ENCODE measurements at places on chromosomes 16 and 17. TPM values are rescaled to one million over a fixed set of nuclear protein-coding genes. Genes with fewer than 3 reads are reported as not detected.

The CCL5 gene
- 2.2 TPM for total RNA-seq

The C16orf89 gene
- 1.5 TPM for total RNA-seq

The ZG16B gene
- total RNA-seq, result 28.3 TPM

DNA sequence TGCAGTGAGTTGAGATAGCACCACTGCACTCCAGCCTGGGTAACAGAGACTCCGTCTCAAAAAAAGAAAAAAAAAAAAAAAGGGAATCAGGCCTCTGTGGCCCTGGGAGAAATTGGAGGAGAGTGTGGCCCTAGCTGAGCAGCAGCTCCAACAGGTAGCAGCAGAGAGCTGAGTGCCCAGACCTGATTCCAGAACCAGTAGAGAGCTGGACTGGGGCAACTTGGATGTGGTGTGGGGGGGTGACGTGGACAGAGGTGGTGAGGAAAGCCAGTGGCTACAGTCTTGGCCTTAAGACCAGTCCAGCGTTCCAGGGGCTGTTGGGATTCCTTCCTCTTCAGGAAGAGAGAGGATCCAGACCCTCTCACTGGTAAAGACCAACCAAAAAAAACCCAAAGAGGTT is 1.7 kb downstream of the HSPB9 start:
- H3K27ac ChIP-seq, result no peak overlapping the region
- H3K4me3 ChIP-seq, result no peak overlapping the region
- no peaks in the 10 kb centered on the region for H3K27me3 ChIP-seq

GRCh38 chr17:40608061-40608581 is 39.5 kb downstream of the SMARCE1 start:
- H3K27ac ChIP-seq, result no peak overlapping the region
- H3K4me3 ChIP-seq, result no peak overlapping the region
- H3K27me3 ChIP-seq, result no peaks in the 10 kb centered on the region

DNA sequence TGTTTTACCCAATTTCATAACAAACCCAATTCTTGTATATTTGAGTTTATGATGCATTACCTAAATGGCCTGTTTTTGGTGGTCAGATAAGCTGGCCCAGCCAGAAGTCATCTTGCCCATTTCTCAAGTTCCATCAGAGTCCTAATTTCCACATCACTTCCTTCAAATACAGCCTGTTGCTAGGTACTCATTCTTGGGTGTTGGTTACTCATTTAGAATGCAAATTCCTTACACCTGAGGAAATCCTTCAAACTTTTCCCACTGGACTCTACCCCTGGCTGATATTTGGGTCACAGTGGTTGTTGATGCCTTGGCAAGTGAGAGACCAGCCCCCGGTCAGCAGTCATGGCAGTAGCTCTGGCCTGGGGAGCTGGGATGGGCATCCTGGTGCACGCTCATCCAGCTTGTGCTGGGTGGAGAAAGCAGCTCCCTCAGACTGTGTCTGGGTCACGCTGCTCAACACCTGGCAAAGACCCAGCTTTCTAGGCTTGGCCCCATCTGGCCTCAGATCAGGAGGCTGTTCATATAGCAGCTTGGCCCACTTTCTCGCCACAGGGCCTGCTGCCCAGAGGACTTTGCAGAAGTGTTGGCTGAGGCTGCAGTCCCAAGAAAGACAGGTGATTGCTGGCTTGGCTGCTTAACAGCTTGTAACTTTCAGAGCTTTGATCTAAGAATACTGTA is 25.8 kb downstream of the WSB1 start:
- no peak overlapping the region for H3K4me3 ChIP-seq
- peaks cover 57% of the 10 kb centered on the region for H3K4me1 ChIP-seq
- peaks cover 6% of the 10 kb centered on the region for H3K36me3 ChIP-seq
- H3K27me3 ChIP-seq, result no peaks in the 10 kb centered on the region
- peak; percentile 68 for DNase-seq

- H3K27ac ChIP-seq, result peak overlapping the region; percentile 96
- peak overlapping the region; percentile 91 for H3K4me3 ChIP-seq
- no peaks in the 10 kb centered on the region for H3K36me3 ChIP-seq
Observed at GRCh38 chr17:44502598-44503146, 534 bp downstream of the GPATCH8 start.

DNA sequence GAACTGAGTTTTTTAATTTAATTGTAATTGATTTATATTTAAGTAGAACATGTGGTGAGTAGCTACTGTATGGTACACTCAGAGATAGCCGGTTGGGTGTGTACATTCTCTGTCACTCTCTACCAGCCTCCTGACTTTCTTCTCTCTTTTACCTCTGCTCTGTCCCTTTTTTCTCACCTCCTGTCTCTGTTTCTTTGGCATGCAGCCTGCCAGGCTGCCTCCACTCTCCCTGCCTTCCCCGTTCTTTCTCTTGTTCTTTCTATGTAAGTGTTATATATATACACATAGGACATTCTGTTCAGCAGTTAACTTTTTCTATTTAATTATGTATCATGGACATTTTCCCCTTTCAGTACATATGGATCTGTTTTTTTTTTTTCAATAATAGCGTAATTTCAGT is 50.8 kb downstream of the MRTFB start:
- H3K27ac ChIP-seq, result no peak overlapping the region
- H3K36me3 ChIP-seq, result no peaks in the 10 kb centered on the region
- no peak overlapping the region for H3K4me3 ChIP-seq
- DNase-seq, result no peak

DNA sequence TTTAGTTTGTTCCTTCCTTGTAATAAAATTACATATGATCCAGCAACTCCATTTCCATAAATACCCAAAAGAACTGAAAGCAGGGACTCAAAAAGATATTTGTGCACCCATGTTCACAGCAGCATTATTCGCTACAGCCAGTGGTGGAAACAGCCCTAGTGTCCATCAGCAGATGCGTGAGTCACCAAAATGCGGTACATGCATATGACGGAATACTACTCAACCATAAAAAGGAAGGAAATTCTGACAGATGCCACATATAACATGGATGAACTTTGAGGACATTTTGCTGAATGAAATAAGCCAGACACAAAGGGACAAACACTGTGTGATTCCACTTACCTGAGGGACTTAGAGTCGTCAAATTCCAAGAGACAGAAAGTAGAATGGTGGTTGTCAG is 9.1 kb upstream of the SLC47A2 start:
- no peaks in the 10 kb centered on the region for H3K27me3 ChIP-seq
- H3K4me3 ChIP-seq, result no peak overlapping the region
- no peak for DNase-seq
- no peaks in the 10 kb centered on the region for H3K36me3 ChIP-seq
- peak overlapping the region; percentile 64 for H3K27ac ChIP-seq

DNA sequence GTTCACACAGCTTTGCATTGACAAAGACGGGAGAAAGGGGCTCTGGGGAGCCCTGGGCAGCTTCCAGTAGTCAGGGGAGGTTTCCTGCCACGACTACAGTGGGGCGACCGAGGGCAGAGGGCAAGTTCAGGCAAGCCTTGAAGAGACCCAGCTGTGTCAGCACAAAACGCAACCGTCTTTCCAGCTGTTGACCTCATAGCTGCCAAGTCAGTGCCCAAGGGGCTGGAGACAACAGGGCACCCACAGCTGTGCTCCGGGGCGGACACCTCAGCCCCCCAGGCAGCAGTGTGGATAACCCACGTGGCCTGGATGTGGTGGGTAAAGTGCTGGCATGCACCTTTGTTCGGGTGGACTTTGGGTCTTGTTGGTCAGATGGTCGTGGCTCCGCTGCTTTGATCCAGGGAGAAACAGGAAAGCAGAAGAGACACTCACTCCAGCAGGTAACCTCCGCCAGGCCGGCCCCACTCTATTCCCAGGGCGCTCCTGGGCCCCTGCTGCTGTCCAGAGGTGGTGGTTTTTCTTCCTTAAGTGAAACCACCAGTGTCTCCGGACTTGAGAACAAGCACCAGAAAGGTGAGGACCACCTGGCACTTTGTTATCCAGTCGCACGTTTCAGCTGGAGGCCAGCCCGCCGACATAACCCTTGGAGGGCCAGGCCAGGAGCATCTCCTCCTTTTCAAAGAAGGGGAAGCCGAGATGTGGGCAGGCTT is 17.6 kb upstream of the CBX2 start:
- peaks cover 26% of the 10 kb centered on the region for H3K27me3 ChIP-seq
- DNase-seq, result no peak
- no peak overlapping the region for H3K4me3 ChIP-seq
- H3K36me3 ChIP-seq, result no peaks in the 10 kb centered on the region

DNA sequence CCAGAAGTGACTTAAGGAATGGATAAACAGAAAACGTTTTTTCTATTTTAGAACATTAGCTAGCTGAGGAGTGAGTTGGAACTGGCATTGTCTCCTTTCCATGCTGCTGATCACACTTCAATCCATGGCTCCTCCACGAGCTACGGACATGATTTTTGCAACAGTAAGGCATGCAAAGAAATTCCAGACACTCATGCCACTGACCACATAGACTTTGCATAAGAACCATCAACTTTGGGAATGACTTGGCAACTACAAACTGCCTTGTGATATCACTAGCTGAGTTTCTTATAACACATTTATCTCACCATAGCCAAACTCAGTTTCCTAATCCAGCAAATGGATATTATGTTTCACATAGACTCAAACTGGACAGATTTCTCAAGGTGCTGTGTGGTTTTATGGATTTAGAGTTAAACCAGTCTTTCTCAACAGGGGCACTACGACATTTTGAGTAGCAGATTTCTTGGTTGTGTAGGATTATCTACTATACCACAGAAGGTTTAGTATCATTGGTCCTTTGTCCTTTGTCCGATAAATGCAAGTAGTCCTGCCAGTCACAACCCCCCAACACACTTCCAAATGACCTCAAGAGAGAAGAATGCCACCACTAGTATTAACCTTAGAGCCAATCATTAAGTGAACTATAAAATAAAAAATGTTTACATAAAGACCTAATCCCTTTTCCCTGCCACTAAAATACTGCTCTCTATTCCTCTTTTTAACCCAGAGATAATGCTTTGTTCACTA is 48.3 kb upstream of the C17orf78 start:
- no peak overlapping the region for H3K27ac ChIP-seq
- H3K4me3 ChIP-seq, result no peak overlapping the region
- no peaks in the 10 kb centered on the region for H3K4me1 ChIP-seq
- H3K36me3 ChIP-seq, result no peaks in the 10 kb centered on the region
- no peaks in the 10 kb centered on the region for H3K27me3 ChIP-seq

DNA sequence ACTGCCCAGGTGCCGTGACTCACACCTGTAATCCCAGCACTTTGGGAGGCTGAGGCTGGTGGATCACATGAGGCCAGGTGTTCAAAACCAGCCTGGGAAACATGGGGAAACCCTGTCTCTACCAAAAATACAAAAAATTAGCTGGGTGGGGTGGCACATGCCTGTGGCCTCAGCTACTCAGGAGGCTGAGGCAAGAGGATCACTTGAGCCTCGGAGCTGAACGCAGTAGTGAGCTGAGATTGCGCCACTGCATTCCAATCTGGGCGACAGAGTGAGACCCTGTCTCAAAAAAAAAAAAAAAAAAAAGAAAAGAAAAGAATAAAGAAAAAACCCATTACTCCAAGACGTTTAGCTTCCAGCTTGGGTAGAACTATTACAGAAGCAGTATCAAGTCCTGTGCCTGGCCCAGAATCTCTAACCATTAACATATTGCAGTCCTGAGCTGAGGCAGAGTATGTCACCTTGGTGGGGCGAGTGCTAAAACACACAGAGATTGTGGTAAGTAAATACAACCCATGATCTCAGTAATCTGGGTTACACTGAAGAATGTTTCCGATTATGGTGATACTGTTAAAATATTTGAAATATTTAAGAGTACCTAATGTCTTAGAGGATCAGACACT is 23.2 kb upstream of the CFAP20 start:
- H3K27ac ChIP-seq, result no peak overlapping the region
- H3K36me3 ChIP-seq, result no peaks in the 10 kb centered on the region
- no peaks in the 10 kb centered on the region for H3K4me1 ChIP-seq
- no peak overlapping the region for H3K4me3 ChIP-seq

DNA sequence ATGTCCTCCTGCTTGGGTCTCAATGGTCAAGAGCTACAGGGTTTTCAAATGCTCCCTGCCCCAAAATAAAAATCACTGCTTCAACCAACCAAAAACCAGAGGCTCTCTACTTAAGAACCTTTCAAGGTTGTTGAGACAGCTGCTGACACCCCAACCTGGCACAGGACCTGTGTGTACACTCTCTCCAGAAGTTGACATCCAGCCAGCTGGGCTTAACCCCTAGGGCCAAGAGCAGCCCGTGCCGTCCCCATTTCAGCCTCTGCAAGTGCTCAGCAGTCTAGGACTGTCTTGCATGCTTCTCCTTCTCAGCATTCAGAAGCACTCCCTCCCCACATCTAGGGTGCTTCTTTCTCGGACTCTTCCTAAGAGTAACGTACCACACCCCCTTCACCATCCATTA is 59.0 kb upstream of the TRAP1 start:
- no peak overlapping the region for H3K27ac ChIP-seq
- H3K27me3 ChIP-seq, result no peaks in the 10 kb centered on the region
- DNase-seq, result no peak
- H3K4me1 ChIP-seq, result peaks cover 3% of the 10 kb centered on the region
- H3K36me3 ChIP-seq, result peaks cover 74% of the 10 kb centered on the region
- H3K4me3 ChIP-seq, result no peak overlapping the region

DNA sequence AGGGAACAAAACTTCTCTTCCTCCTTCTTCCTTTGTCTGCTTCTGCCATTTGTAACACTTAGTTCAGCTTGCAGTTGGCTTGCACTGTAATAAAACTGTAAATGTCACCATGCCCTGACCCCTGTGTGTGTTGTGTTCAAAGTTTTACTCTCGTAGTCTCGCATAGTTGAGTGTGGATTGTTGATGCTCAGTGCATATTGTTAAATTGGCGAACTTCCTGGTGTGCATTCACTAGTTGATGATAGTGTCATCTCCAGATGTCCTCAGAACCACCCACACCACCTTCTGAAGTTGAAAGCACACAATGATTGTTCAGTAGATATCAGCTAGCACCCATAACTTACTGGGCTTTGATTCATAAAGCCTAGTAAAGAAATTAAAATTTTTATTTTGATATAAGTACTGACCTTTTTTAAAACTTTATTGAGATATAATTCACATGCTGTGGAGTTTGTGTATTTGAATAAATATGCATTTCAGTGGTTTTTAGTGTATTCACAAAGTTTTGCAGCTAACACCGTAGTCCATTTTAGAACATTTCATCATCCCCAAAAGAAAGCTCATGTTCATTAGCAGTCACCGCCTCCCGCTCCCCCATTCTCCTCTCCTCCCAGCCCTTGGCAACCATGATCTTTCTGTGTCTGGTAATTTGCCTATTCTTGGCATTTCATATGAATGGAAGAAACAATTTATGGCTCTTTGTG is 25.0 kb downstream of the USP10 start:
- no peaks in the 10 kb centered on the region for H3K27me3 ChIP-seq
- no peaks in the 10 kb centered on the region for H3K36me3 ChIP-seq
- no peak for DNase-seq
- H3K4me3 ChIP-seq, result no peak overlapping the region
- peaks cover 13% of the 10 kb centered on the region for H3K4me1 ChIP-seq

All from transverse colon (tissue), 4 donors.